ENCODE measurements at places on chromosomes 6 and 20.
A peak's percentile ranks its signal among the peaks of the same experiment; 100 is the strongest.

DNA sequence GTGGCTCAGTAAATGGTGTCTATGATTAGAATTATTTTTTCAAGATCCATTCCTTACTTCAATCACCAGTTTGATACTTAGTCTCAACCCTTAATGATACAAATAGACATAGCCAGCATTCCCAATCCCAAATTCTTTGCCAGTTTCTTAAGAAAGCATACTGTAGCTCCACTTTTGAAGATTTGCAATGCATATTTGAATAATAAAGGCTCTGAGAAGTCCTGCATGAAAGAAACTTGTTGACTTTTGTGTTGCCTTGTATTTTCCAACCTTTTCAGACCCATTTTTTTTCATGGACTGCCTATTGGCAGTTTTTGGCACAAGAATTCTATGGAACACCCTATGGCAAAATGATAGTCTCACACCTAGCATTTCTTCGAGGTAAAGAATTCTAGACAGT lies 215.6 kb upstream of the CHD6 start:
- DNase-seq = no peak

GRCh38 chr6:157322792-157323254 lies 496 bp downstream of the TMEM242 start:
- no peak for DNase-seq

GRCh38 chr20:57693670-57694329 lies 16.0 kb downstream of the PMEPA1 start:
- no peak for DNase-seq

DNA sequence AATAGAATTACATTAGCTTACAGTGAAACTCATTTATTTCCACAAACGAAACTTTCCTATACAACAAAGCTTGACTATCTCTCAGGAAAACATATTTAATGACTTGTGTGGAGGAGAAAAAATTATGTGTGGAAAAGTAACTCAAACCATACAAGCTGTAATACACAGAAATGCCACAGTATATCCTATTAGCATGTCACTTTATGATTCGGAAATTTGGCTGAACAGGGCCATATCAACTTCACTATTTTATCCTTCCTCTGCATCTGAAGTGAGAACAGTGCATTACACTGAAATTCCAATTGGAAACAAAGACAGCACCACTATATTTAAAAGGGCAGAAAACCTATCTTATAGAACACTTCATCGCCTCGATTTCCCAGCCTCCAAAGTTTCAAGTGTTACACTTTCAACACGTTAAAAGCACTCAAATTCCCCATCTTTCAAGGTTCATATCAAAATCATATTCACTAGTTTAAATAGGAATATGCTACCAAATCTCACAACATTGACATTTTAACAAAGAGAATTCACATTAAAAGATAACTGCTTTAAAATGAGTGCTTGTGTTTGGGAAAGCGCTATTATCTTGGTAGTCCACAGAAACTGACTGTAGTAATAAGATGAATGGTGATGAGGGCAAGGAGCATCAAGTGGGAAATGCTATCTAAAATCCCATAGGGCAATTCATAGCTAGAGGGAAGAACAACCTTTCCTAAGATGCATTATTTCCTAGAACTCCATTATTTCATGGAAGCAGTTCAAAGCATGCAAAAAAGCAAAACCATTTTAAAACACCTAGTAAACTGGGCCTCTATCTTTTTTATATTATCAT lies 1.8 kb downstream of the REV3L start:
- DNase-seq = no peak

DNA sequence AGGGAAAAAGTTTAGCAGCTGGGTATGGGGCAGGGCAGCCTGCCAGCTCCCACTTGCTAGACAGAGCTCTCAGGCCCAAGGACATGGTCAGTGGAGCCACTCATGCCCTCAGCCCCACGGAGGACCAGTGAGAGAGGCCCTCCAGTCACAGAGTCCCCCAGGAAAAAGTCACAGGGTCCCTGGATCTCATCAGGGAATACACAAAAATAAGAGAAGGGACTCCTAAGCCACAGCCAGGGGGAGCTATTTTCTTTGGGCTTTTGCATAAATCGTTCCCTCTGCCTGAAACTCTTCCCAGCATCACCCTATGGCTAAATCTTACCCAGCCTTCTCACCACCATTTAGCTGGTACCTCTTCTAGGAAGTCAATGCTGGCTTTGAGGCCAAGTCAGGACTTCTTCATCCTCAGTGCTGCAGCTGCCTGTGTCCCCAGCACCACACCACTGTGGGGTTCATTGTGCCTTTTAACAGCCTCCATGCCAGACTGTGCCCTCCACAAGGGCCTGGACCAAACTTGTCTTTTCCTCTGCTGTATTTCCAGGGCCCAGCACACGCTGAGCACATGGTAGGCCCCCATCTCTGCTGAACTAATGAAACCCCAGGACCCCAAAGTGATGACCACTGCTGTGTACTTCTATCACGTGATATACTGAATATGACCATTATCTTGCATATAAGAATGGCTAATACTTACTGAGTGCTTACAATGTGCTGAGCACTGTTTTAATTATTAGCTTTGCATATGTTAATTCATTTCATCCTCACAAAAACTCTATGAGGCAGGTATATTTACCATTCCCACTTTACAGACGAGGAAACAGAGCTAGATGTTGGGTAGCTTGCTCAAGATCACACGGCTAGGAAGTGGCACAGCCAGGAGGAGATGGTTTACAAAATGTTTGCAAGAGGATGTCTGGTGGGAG lies 2.0 kb downstream of the ZNF335 start:
- peak; percentile 27 for DNase-seq

GRCh38 chr20:22819784-22820183 lies 215.3 kb upstream of the SSTR4 start:
- no peak for DNase-seq

DNA sequence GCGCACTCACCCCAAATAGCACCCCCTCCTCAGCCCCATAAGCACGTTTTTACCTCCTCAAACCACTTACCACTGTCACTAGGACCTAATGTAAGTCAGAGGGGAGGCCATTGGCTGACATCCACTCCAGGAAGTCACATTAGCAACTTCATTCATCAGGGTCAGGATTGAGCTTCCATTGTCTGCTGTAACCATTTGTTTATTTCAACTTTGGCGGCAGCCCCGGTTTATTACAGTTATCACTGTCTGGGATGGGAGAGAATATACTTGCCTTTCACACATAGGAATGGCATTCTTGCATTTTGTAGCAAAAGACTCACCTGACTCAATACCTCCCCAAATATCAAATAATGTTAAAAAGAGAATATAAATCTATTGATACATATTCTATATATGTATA lies 38.3 kb downstream of the MAFB start:
- peak; percentile 47 for DNase-seq

DNA sequence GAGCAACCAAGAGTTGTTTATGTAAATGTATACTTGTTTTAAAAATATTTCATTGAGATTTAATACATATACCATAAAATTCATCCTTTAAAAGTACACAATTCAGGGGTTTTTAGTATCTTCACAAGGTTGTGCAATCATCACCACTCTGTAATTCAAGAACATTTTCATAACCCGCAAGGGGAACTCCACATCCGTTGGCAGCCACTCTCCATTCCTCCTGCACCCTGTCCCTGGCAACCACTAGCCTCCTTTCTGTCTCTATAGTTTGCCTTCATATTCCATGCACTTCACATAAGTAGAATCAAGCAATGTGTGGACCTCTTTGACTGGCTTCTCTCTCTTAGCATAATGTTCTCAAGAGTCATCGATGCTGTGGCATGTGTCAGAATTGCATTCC lies 104.2 kb upstream of the PDE10A start:
- DNase-seq = no peak
